Left lobe of liver (tissue), 2 donors: ENCODE measurements at places on chromosomes 4 and X.

DNA sequence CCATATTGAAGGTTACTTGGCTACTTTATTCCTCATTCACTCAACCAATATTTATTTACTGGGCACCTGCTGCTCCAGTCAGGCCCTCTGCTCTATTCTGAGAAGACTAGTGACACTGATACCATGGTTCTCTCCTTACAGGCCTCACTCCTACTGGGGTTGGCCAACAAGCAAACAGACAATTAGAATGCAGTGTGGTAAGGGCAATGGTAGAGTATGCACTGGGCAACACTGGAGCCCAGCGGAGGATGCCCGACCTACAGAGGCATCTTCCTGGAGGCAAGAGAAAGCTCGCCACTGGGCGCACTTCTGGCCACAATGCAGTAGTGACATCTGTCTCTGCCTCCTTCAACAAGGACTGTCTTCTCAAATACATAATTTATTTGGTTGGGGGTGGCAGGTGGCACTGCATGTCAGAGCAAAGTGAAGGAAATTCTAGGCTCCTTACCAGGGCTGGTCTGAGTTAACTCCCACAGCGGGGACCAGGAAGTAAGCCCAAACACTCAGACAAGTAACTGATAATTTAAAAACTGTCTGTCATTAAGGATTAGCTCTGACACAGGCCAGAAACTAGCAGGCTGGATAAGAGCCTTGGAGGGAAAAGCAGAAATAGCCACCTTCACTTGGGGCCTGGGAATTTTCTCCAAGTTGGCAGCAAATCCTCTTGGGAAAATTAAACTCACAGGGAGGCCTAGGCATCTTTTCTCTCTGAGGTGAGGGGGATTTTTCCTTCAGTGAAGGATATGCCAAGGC is 150.7 kb upstream of the EOLA2 start:
- DNase-seq: no peak

GRCh38 chrX:27679281-27679680 is 89.1 kb downstream of the DCAF8L2 start:
- no peak for DNase-seq

- no peak for DNase-seq
These were observed 499 bp upstream of the NFXL1 start for GRCh38 chr4:47914926-47915237.

DNA sequence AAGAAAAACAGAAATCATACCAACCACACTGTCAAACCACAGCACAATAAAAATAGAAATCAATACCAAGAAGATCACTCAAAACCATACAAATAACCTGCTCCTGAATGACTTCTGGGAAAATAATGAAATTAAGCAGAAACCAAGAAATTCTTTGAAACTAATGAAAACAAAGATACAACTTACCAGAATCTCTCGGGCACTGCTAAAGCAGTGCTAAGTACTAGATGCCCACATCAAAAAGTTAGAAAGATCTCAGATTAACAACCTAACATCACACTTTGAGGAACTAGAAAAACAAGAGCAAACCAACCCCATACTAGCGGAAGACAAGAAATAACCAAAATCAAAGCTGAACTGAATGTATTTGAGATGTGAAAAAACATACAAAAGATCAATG is 33.2 kb downstream of the AWAT2 start:
- DNase-seq: no peak

GRCh38 chrX:129071390-129071789 is 451.9 kb downstream of the SMARCA1 start:
- no peak for DNase-seq

- DNase-seq: no peak
These were observed 354.1 kb downstream of the CAMK2D start for GRCh38 chr4:113407409-113407808.

GRCh38 chrX:154821523-154821922 is 12.9 kb downstream of the SMIM9 start:
- DNase-seq: no peak

DNA sequence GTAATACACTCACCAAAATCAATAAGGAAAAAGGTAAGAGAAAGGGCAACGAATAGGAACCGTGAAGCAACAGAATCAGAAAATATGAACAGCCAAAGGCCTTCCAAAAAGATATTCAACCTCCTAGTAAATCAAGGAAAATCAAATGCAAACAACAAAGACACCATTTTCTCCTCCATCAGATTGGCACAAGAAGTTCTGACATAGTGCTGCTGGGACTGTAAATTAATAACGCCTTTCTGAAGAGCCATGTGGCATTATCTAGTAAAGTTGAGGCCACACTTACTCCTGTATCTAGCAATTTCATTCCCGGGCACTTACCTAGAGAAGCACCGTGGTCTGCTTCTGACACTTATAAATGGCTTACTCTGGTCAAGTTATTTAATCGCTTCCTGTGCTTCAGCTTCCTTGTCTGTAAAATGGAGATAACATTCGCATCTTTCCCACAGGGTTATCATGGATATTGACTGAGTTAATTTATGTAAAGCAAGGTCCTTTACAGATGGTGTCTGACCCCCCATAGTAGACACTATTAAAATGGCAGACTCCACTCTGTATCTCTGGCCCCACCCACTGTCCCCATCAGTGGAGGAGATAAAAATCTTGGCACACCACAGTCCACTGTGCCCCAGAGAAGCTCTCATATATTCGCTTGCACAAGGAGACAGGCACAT is 20.5 kb upstream of the ENPP6 start:
- no peak for DNase-seq
